ENCODE measurements at places on chromosomes 13 and 19.

GRCh38 chr13:40026741-40027140 lies 371.3 kb downstream of the COG6 start:
- DNase-seq, result no peak

DNA sequence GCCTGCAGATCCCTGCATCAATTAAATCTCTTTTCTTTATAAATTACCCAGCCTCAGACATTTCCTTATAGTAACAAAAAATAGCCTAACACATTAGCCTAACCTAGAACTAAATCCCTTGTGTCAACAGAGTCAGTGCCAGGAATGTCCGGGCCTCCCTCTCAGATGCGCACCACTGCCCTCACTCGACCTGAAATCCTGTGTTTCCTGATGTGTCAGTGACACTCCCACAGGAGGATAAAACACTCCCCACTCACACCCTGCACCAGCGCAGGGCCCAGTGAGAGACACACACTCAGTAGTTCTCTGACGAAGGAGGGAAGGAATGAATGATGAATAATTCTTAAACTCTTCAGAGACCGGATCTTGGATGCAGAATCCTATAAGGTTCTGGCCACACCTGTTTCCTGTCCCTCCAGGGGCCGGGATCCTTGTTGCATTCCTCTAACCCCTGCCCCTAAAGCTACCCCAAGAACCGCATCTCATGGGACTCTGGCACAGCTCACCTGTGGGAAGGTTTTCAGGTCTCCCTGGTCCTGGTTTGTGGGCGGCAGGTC lies 3.1 kb downstream of the CEACAM3 start:
- no peak for DNase-seq

DNA sequence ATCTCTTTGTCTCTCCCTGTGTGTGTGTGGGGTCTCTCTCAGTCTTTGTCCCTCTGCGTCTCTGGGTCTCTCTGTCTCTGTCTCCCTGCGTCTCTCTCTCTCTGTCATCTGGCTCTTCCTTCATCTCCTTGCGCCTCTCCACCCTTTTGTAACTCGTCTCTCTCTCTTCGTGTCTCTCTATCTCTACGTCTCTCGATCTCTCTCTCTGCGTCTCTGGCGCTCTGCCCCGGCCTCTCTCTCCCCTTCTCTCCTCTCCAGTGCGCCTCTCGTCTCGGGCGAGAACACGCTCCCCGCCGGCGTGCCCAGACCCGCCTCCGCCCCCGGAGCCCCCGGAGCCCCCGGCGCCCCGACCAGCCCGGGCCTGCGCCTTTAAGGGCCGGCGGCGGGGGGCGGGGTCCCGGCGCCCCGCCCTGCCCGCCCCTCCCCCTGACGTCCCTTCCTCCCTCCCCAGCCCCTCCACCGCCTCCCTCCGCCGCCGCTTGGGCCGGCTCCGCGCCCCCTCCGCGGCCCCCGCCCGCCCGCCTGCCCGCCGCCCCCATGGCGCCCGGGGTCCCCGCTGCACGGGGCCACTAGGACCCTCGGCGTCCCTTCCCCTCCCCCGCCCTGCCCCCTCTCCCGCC lies at the start of gene MARK4:
TSS of gene MARK4 (plus strand) at position 440 of the 620 bp plus-strand sequence. CDS start 318 bp downstream, outside the sequence.
- DNase-seq, result peak; percentile 75

DNA sequence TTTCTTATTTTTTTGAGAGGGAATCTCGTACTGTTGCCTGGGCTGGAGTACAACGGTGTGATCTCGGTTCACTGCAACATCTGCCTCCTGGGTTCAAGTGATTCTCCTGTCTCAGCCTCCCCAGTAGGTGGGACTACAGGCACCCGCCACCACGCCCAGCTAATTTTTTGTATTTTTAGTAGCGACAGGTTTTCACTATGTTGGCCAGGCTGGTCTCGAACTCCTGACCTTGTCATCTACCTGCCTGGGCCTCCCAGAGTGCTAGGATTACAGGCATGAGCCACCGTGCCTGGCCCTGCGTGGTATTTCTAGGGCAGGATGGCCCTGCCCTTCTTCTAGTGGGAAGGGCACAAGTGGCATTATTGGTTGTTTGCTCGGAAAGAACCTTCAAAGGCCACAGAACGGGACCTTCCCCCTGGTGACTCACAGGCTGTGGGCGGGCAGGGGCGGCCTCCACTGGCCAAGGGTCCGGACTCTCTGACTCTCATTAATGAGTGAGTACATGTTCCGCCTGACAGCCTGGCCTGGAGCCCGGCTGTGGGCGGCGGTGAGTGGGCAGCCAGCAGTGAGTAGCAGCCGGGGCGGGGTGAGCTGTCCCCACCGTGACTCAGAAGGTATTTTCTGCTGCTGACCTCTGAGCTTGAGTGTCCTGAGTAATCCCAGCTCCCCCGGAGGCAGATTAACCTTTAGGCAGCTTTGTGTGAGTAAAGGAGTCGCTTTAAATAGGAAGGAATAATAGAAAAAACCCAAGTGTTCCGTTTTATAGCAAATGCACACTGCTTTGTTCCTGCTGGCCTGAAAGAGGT lies 5.1 kb downstream of the DOT1L start:
- DNase-seq, result no peak

- DNase-seq, result no peak
These were observed 7.2 kb downstream of the VASP start for GRCh38 chr19:45514376-45515051.

- no peak for DNase-seq
These were observed 268.8 kb downstream of the DLEU7 start for GRCh38 chr13:50574731-50575130.

DNA sequence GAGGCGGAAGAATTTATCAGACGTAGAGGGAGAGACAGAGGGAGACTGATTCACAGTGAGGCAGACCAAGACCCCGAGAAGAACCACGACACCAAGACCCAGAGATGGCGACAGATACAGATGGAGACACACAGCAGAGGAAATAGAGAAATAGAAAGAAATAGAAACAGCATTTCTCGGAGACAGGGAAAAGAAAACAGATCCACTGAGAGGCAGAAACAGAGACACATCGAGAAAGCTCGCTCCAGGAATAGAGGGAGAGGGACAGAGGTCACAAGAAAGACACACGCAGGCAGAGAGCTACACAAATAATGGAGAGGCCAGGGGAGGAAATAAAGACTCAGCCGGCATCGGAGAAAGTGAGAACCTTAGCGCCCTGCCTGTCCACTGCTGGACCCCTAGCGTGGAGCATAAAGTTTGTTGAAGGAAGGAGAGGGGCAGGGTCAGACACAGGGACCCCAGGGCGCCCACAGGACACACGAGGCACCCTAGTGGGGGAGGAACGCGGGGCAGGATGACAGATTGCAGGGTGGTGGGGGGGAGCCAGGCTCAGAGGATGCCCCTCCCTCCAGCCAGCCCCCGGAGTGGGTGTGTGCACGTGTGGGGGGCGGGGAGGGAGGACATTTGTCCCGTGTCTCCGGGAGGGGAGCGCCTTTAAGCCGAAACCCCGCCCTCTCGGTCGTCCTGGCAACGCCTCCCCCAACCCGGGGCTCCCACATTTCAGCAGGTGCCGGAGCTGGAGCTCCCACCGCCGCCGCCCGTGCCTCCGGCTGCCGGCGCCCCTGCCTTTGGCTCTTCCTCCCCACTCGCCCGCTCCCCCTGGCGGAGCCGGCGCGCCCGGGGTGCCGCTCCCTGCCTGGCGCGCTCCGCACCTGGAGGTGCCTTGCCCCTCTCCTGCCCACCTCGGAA lies at the start of gene PRKCG:
TSS of gene PRKCG (plus strand) at position 716 of the 909 bp plus-strand sequence. CDS start 298 bp downstream, outside the sequence.
- no peak for DNase-seq

DNA sequence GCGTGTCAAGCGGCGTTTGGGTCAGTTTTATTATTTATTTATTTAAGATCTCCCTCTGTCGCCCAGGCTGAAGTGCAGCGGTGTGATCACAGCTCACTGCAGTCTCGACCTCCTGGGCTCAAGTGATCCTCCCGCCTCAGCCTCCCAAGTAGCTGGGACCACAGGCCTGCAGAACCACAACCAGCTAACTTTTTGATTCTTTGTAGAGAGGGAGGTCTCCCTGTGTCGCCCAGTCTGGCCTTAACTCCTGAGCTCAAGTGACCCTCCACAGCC lies 713 bp downstream of the MRPS12 start:
- DNase-seq, result no peak

- no peak for DNase-seq
These were observed 4.2 kb downstream of the DMRTC2 start for GRCh38 chr19:41849067-41849466.

- no peak for DNase-seq
These were observed 305.8 kb downstream of the MTUS2 start for GRCh38 chr13:29125934-29126424.

GRCh38 chr13:40230833-40231266 lies 435.6 kb downstream of the FOXO1 start:
- no peak for DNase-seq

- DNase-seq, result no peak
These were observed 129.6 kb upstream of the FRY start for GRCh38 chr13:31901985-31902384.

DNA sequence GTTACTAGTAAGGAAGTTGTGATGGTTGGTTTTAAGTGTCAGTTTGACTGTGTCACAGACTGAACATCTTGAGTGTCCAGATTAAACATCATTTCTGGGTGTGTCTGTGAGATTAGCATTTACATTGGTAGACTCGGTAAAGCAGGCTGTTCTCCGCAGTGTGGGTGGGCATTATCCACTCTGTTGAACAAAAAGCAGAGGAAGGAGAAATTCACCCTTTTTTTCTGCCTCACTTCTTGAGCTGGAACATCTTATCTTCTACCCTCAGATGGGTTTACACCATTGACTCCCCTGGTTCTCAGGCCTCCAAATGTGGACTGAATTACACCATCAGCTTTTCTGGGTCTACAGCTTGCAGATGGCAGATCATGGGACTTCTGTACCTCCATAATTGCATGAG lies 63.7 kb upstream of the ZDHHC20 start:
- DNase-seq, result no peak

- no peak for DNase-seq
These were observed 70.9 kb downstream of the KL start for GRCh38 chr13:33087091-33087490.

DNA sequence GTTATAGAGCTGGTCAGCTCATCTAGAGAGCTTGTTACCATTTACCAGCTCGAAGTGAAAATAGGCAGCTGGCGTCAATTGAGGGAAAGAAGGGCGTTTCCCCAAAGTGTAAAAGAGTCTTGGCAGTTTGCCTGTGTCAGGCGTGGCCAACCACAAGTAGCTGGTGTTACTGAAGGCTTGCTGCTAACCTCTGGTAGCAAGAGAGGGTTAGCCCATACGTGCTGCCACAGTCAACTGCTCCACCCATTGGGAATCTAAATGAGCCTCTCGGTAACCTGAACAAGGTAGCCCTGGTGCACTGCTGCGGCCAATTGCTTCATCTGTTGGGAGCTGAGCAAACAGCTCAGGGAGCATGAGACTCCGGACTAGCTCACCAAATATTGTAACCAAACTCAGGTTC lies 314.9 kb upstream of the SLITRK5 start:
- no peak for DNase-seq

DNA sequence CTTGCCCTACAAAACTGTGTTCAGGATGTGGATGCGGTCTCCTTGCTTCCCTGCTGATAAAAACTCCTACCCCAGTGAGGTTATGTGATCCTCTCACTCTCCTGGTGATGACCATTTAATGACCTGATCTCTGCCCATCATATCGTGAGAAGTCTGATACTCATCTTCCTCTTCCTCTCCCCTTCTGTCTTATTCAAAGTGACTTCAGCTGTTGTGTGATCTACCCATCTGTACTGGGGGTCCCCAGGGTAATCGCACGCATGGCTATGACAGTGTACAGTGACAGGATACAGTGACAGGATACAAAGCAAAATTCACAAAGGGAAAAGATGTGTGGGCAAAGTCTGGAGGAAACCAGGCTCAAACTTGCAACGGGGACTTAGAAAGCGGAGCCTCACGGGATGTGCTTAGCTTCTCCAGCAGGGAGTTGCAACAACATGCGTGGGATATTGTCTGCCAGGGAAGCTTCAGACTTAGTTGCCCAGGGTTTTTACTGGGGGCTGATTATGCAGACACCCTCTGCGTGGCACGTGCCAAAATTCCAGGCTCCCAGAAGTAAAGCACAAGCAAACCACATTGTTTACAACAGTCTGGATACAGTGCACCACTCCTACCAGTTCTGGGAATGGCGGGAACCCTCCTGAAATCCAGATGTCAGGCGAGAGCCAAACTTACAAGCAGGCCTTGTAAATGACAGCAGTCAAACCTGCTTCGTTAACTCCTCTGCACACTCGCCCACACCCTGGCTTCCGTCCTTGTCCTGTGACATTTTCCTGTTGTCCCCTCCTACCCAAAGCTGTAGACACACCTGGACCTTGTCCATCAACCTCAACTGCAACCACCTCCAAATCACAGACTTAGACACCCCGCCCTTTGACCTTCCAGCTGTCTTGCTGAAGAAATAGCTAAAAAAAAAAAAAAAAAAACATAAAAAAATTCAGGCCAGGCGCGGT lies 18.0 kb upstream of the GARRE1 start:
- DNase-seq, result no peak

DNA sequence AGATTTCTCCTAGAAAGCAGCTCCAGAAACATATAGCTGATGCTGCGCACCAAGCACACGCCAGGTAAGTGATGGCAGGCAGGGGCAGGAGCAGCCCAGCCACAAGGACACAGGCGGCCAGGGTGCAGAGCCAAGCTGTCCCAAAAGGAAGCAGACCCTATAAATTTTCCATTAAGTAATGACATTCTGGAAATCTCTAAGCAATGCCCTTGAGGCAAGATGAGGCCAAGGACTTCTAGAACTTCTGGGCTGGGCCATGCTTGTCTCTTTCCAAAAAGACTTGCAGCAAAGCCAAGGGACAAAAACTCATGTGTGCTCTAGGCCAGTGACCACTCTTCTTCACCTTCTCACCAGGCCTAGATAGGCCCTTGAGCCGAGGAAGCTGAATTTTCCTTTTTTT lies 42.2 kb upstream of the EPHX3 start:
- no peak for DNase-seq

DNA sequence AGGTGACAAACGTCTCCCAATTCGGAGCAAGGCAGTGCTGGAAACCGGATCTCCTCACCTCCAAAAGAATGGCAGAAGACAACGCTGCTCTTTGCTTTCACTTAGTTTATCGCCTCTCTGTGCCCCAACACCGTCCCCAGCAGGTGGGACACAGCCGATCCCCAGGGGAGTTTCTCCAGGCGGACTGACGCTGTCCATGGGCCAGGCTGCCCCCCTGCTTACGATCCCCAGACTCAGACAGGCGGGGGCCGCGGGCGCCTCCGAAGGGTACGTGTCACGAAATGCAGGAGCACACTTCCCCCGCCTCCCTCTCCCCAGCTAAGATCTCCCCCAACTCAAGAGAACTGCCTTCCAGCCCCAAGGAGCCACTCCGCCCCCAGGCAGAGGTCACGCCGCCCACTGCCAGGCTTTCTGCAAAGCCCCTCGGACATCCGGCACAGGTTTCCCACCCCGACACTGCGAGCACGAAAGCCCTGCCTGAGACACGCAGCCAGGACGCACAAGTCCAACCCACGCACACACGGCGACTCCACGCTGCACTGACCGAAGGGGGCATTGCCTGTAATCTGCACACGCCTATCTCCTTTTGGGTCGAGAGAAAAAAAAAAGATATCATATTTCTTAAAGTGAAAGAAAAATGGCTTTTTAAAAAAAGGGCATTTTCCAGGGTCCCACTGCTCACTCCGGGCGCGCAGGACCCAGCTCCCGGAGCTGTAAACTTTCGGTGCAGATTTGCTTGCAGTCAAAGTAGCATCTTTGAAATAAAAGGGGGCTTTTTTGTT lies 2.0 kb downstream of the SPRY2 start:
- no peak for DNase-seq

Data from NCI-H1694 (cell line).